ENCODE measurements at places on chromosomes 6 and 20.

GRCh38 chr20:37442547-37442946, 78.5 kb upstream of the NNAT start:
- DNase-seq = no peak

GRCh38 chr6:157859775-157860504, 36.9 kb downstream of the SNX9 start:
- no peak for DNase-seq

GRCh38 chr6:13500915-13501314, 13.5 kb upstream of the GFOD1 start:
- DNase-seq = no peak

DNA sequence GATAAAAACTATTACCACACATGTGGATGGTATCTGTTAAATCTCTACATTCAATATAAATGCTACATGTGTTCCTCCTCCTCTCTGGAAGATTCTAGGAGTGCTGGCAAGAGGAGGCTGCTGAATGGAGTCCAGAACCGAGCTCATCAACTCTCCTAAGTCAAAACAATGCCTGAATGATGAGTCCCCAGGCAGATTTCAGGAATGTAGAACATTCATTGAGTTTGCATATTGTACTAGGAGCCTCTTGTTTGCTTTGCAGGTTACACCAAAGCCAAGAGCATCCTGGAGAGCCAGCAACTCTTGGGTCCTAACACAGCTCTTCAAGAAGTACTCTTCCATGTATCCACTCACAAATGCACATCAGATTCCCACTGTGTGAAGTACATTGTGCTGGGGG, 117.6 kb upstream of the UST start:
- DNase-seq = no peak

DNA sequence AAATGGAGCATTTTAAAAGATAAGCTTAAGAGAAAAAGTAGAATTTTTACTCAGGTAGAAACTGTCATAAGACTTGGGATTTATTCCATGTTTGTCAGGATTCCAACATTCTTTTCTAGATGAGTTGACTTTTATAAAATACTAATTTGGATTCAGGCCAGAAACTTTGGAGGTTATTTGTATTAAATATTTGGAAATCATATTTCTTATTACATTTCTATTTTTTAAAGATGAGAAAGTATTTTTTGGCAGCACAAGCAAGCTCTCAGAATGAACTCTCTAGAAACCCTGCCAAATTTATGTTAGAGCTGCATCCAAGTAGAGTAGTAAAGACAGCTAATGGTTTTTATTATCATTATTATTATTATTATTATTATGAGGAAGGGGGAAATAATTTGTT, 1014.9 kb upstream of the GJE1 start:
- DNase-seq = no peak

GRCh38 chr20:46415773-46416172, 9.4 kb upstream of the ELMO2 start:
- no peak for DNase-seq

GRCh38 chr6:159193923-159194322, 24.7 kb downstream of the FNDC1 start:
- no peak for DNase-seq

DNA sequence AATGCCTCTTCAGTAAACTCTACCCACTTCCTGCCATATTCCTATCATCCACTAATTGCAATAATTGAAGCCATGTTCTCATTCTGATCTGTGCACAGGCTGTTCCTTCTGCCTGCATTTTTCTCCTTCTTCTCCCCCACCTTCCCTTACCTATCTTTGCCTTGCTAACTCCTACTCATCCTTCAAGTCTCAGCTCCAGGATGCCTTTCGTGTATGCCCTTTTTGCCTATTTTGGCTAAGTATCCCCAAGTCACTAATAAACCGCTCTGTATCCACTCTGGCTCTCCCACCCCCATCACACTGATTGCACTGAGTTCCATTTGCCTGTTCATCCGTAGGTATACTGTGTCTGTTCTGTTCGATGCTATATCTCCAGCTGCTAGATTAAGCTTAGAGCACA, 6.3 kb upstream of the RPN2 start:
- no peak for DNase-seq

DNA sequence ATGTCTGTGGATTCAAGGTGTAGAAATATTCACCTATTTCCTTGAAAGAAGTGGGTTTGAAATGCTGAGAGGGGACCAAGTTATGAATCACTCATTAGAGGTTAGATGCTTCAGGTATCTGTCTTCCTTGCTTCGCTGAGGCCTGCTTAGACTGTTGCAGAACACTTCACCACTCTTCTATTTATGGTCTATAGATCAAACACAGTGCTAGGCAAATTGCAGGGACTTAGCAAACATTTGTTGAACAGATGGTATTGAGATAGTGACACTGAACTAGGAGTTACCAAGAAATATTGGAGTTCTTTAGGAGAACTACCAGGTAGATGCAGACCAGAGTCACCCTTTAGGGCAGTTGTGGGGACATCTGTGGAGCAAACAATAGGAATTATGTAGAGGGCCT, 123.8 kb downstream of the RFPL4B start:
- no peak for DNase-seq

DNA sequence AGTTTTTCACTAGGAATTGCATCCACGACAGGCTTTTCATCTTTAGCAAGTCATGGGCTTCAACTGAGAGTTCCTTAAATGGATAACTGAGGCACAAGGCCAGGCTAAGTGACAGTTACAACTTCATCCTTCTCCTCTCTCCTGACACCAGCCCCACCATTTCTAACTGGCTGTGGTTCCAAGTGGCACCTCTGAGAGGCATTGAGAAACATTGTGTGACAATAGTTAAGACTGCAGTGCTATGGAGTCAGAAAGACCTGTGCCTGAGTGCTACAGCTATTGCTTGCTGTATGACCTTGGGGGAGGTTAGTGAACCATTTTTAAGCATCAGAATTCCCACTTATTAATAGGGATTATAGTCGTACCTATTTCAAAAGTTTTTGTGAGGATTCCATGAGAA, 26.2 kb upstream of the MLIP start:
- no peak for DNase-seq

DNA sequence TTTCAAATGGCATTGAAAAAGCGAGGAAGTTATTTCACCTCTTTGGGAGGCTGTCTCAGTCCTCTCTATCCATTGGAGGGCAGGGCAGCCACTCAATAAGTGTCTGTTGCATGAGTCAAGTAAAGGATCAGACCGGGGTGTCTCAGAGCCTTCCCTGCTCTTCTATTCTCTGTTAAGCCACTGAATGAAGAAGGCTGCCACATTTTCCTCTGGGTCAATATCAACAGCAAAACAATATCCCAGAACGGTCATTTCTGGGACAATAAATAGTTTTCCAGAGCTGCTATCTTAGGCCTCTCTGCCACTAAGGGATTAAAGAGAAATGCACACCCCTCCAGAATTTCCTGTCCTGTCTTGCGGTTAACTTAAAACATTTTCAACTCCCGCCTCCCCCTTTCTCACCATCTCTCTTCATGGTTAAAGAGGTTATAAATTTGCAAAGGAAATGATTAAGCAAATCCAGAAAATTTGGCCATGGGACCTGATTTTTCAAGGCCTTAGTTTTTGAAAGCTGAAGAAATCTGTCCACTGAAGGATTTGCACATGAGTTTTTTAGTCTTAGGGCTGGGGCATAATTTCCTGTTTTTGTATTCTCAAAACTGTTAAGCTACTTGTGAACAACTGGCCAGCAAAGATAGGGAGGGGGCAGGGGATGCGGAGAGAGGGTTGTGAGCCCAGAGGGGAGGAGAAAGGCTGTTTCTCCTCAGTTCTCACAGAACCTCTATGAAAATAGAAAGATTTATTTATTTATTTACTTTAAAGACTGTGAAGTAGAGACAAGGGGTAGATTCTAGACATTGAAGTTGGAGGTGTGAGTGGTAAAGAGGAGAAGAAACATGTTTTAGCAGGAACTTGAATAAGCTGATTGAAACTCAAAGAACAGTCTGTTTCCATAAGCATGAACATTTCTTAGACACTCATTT, 135.7 kb downstream of the BCAS1 start:
- no peak for DNase-seq

DNA sequence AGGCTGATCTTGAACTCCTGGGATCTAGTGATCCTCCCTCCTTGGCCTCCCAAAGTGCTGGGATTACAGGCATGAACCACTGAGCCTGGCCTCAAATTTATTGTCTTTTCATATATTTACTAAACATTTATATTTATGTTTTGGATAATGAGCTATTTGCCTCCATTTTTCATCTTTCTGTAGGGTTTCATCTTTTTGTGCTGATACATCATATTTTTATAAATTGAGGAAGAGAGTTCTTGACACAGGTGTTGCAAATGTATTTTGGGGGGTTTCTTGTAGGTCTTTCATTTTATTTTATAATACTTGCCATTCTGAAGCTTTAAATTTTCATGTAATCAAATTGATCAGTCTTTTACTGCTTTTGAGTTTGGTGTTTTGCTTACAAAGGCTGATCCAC, 72.4 kb downstream of the L3MBTL3 start:
- DNase-seq = no peak

GRCh38 chr6:16787128-16787682, 25.9 kb upstream of the ATXN1 start:
- DNase-seq = no peak

DNA sequence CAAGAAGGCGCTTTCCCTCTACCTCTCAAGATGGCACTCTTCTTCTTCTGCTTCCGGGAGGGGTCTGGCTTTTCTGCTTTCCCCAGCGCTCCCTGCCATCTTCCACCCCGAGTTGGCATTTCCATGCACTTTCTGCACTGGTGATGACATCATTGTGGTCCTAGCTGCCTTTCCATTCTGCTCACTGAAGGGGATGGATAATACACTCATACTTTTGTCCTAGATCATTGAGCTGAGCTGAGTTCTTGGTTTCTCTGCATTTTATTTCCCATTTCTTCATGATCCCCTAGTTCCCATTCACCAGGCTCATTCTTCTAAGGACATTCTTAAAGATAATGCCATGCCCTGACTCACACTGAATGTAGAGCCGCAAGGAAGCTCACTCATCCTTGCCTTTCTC, 96.7 kb downstream of the EDN1 start:
- DNase-seq = no peak

DNA sequence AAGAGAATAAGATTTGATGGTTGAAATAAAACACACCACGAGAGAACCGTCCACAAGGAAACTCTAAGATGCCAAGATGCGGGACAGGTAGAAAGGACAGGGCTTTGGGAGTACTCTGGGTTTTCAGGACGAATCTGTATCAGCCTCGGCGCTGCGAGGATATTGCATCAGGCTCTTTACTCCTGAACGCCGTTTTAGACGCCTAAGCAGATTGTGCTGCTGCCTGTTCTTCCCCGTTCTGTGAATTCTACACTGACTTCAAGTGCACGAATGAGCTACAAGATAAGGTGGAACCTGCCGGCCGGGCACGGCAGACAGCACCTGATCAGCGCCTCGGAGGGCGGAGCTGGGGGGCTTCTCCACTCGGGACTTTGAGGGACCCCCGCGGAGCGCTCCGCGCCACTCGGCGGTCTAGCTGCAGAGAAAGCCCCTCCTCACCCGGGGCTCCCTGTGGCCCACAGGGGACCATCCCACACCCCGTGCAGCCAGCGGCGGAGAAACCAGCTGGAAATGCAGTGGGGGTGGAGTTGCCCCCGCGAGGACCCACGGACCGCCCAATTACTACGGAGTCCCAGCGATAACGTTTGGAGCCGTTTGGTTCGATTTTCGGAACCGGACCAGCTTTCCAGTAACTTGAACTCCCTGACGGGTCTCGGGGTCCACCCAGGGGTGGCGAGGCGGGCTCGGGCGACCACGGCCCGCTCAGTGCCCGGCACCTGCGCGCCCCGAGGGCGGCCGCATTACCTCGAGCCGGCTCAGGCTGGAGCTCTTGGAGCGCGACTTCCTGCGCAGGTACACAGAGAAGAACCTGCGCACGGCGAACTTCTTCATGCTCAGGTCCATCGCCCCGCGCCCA, 646 bp downstream of the RPS6KA2 start:
- DNase-seq = peak; percentile 13

DNA sequence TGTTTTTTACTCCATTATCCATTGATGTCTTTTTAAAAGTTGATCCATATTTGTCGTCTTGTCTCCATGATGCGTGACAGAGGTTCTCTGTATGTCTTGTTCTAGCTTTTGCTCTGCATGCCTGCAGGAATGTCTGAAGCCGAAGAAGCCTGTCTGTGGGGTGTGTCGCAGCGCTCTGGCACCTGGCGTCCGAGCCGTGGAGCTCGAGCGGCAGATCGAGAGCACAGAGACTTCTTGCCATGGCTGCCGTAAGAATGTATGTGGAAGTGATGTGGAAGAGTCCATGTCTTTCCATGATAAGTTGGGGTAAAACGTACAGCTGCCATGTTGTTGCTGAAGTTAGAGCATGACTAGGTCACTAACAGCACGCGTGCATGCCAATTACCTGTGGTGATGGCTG, 5.3 kb downstream of the RNF114 start:
- DNase-seq = no peak

DNA sequence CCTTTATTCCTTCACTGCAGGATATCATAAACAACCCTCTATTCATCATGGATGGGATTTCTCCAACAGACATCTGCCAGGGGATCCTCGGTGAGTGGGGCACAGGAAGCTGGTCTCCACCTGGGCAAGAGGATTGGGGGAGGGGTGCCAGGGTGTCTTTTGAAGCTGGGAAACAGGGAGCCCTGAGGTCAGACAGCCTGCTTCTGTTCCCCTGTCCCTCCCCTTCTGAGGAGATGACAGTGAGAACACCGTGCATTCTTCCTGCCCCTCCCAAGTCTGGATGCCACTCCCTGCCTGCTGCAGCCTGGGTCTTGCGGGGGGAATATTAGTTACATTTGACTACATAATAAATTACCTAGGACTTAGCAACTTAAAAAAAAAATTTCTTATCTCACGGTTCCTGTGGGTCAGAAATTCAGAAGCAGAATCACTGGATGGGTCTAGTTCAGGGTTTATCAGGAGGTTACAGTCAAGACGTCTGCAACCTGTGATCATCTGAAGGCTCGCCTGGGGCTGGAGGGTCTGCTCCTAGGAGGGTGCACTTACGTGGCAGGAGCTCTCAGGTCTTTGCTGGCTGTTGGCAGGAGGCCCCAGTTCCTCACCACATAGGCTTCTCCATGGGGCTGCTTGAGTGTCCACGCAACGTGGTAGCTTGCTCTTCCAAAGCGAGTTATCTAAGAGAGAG, 11.4 kb downstream of the CAPN11 start:
- DNase-seq = no peak

- DNase-seq = no peak
Measured at GRCh38 chr20:56872620-56873458, 243.7 kb downstream of the TFAP2C start.

GRCh38 chr20:24544371-24544770, 74.9 kb downstream of the SYNDIG1 start:
- no peak for DNase-seq

All from activated CD4-positive, alpha-beta T cell treated with anti-CD3 and anti-CD28 coated beads, Interleukin-2, amount 50 U/mL, for 4 hours (primary cell).